ENCODE measurements at places on chromosomes 2 and 18.

GRCh38 chr18:31773774-31774476 is 13.2 kb upstream of the SLC25A52 start:
- DNase-seq = no peak

GRCh38 chr2:182321096-182321495 is 105.7 kb downstream of the PDE1A start:
- DNase-seq = no peak

- DNase-seq = no peak
Observed at GRCh38 chr2:109531896-109532727, 81.7 kb downstream of the SEPTIN10 start.

- no peak for DNase-seq
Observed at GRCh38 chr18:45103319-45104048, 422.8 kb downstream of the SETBP1 start.

GRCh38 chr2:239162976-239163687 is 237.7 kb downstream of the HDAC4 start:
- no peak for DNase-seq

- DNase-seq = no peak
Observed at GRCh38 chr2:46252891-46253659, 44.1 kb upstream of the EPAS1 start.

DNA sequence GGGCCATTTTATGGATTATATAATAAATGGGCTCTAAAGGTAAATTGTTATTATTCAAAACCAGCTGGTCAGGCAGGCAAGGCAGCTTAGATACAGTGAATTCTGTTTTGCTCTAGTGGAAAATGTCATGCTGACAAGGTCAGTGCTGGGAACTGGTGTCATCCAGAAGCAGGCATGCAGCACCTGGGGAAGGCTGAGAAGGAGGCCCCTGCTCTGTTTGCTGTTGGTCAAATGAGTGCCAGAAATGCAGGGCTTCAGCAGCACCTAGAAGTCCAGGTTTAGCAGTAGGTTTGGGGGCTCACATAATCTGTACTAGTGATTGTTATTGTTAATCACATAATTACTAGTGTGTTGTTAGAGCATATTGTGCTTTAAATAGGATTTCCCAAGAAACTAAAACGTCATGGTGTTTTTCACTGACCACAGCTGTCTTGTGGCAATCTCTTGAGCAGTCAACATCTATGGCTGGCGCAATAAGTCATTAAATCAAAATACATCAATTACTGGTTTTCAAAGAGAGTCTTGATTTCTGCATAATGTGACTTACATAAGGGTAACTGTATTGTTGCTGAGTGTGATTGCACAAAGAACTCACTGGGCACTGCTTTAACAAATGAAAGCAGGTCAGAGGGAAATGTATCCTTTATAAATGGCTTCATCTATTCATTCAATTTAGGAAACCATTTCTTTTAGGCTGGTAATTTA is 99.1 kb downstream of the MYO3B start:
- no peak for DNase-seq

GRCh38 chr2:31933066-31933465 is 77.7 kb downstream of the MEMO1 start:
- DNase-seq = no peak

- DNase-seq = no peak
Observed at GRCh38 chr2:56197816-56198215, 14.0 kb downstream of the CCDC85A start.

DNA sequence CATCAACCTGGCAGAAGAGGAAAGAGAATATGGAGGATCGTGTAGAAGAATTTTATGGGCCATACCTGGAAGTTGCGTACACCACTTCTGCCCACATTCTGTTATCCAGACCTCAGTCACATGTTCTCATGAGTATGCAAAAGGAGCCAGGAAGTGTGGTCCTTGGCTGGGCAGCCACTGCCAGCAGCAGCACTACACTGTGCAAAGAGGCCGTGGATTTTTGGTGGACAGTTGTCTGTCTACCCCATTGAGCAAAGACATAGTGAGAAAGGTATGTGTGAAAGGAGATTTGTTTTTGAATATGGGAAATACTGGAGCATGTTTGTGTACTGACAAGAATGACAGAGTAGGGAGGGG is 68.1 kb downstream of the SDC1 start:
- no peak for DNase-seq

DNA sequence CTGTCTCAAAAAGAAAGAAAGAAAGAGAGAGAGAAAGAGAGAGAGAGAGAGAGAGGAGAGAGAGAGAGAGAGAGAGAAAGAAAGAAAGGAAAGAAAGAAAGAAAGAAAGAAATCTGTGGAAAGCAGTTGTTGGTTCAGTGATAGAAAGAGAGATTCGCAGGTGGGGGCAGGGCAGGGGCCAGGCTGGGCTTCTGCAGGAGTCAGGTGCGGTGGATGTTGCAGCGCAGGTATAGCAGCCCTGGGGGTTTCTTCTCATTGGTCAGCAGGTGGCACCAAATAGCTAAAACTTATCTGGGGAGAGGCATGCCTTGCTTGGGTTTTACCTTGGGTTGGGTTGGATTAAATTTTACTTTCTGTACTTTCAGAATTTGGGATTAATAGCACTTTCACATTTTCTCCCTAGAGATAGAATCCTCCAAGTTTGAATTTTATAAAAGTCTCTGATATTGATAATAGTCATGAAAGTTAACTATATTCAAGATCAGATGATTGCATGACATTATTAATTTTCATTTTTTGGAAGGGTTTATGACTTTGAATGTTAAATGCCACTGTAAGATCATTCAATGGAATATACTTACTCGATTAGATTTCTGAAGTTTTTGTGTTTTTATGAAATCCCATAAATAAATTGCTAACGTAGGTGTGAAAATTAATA is 66.6 kb downstream of the SPTBN1 start:
- DNase-seq = peak; percentile 34

GRCh38 chr2:10863837-10864236 is 47.9 kb upstream of the KCNF1 start:
- DNase-seq = no peak

DNA sequence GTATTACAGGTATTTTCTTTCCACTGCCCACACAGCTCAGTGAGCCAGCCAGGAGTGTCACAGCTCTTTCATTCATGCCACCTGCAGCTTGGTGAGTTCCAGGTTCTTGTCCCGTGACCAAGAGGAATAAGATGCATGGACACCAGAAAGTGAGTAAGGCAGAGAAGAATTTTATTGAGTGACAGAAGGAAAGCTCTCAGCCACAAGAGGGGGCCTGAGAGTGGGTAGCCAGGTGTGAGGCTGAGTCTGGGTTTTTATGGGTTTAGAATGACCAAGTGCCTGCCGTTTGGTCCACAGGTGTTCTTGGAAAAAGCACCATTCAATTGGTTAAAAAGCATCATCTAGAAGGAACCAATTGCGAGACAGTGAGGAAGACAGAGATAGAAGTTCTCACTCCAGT is 1097.1 kb upstream of the SLC39A10 start:
- DNase-seq = no peak

DNA sequence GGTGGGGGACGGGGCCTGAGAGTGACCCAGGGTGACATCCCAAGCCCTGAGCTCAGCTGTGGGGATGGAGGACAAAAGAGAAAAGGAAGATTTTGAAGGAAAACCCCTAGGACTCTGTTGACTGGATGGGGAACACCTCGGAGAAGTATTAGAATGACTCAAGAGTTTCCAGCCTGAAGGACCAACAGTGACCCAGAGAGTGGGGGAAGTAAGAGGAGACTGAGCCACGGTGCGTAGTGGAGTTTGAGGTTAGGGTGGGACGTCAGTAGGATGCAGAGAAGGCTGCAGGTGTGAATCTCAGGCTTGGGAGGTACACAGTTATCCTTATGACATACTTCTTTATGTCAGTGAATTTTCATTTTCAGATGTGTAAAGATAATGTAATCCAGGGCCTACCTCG is 119.5 kb downstream of the NCK2 start:
- no peak for DNase-seq

GRCh38 chr2:233422050-233422639 is 67.9 kb downstream of the DGKD start:
- no peak for DNase-seq

DNA sequence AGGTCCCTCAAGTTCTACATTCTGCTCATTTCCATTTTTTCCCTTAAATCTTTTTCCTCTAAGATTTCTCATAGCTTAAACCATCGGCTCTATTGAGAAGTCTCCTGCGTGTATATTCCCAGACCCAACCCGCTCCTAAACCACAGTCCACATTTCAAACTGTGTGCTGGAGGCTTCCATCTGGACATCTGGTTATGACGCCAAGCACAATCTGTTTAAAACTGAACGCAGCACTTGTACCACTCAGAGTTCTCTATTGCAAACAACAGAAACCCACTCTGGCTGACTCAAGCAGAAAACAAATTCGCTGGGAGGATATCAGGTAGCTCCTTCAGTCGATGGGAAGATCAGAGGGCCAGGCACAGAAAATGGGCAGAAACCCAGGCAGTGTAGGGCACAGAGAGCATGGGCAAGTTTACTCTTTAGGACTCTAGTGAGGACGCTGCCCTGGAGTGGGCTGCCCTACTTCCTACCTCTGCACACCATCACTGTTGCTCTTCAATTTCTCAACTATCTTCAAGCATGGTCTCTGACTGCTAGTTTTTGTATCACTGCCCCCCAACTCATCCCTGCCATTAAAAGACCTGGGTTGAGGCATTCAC is 5.6 kb upstream of the EML4 start:
- DNase-seq = no peak

- no peak for DNase-seq
Observed at GRCh38 chr2:220226076-220226475, 598.6 kb downstream of the SLC4A3 start.

GRCh38 chr18:48051945-48052840 is 121.7 kb upstream of the SMAD2 start:
- no peak for DNase-seq

GRCh38 chr2:29480426-29480825 is 365.2 kb downstream of the CLIP4 start:
- no peak for DNase-seq

DNA sequence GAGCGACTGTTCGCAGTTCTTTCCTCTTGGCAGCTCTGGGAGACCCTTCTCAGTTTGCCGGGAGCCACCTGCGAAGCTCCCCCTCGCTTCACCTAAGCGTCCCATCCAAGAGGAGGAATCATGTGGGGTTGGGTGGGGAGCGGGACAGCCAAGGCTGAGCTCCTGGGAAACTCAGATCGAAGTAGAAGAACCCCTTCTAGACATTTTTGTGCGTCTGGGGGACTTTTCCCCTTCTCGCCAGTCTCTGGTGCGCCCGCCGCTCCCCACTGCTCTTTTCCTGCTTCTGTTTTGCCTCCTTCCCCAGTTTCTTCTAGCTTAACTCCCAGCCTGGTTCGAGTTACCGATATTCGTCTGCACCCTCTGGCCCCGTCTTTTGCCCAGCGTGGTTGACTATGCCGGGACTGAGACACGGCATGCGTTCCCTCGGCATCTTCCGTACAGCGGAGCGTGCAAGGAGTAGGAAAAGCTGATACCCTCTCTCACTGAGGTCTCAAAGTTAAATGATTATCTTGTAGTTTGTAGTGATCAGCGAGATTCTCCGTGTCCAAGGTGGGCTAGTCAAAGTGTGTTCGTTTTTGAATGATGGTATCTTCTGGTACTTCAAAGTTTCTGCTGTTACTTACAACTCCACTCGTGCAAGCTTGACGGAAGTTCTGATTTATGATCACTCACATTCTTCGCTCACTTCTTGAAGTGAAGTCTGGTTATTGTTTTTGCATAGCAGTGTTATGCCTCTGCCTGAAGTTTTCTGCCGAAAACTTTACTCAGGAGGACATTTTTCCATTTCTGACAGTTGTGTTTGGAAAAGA is 664 bp downstream of the CAMKMT start:
- DNase-seq = no peak

DNA sequence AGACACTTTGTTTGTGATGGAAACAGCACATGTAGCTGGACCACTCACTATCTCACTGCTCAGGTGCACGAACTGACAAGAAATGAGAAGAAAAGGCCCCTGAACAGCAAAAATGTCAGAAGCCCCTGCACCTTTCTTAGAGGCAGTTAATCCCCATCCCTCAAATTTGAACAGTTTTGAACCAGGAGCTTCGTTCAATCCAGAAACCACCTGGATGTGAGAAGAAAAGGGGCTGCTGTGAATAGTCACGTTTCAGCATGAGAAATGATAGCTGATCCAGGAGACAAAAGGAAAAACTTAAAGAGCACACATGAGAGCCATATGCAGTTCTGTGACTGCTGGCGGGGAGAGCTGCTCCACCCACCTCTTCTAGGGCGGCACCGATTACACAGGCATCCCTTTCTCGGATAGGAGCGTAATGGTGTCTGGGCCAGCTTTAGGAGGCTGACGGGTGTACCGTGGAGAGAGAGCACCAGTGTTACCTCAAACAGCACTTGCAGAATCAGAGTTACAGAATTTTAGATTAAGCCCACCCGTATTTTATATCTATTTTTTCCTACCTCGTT is 117.0 kb upstream of the EML6 start:
- DNase-seq = no peak

DNA sequence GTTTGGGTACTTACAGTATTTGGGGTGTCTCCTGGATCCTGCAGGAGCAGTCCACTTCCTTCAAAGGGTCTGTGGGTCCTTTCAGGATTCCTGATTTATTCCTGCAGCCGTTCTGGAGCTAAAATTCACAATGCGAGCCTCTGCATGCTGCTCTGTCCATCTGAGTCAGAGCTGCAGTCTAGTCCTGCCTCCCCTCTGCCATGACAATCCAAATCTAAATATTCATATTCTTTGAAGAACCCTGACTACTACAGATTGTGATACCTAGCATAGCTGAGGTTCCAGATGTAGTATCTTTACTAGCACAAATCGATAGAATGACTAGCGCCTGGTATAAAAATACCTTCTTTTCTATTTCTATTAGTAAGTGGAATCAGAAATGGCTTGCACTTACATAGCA is 31.3 kb upstream of the GAREM1 start:
- DNase-seq = no peak

DNA sequence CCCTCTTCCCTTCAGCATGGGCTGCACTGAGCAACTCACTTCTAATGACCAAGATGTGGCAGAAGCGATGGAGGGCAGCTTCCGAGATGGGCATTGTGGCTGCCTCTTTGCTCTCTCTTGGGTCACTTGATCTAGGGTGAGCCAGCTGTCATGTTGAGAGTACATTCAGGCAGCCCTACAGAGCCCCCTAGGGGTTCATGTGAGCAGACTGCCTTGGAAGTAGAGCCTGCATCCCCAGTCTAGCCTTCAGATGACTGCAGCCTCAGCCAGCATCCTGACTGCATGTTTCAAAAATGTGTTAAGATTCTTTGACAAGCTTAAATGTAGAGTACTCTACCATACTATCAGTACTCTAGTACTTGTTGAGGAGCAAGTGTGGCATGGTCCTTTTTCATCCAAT is 143.9 kb downstream of the NCK2 start:
- no peak for DNase-seq

GRCh38 chr18:28728891-28729290 is 552.0 kb upstream of the CDH2 start:
- DNase-seq = no peak

DNA sequence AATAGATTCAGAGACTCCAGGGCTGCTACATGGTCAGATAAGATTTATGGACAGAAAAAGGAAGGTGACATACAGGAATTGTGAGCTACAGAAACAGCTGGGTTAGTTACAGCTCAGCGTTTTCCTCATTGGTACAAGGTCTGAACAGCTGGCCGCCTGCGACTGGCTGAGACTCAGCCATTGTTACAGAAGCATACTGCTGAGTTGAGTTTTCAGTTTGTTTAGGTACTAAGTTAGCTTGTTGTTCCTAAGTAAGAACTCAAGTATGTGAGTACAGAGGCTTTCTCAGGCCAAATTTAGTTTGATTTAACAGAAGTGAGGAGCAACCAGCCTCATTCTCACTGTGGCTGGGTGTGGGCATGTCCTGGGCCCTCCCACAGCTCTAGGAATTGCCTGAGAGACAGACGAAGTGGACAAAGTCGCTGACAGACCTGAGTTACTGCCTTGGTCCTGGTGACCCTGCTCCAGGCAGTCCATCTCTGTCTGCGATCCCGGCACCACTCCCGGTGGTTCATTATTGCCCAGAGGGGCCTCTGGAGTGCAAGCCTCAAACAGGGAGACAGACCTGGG is 27.8 kb upstream of the RHOB start:
- no peak for DNase-seq

All from stimulated activated CD4-positive, alpha-beta T cell treated with anti-CD3 and anti-CD28 coated beads, TNF-alpha, amount 100 ng/mL, for 48 hours (primary cell).